Hepatocyte (in vitro differentiated cells): ENCODE measurements at places on chromosomes 12 and 14. TPM values are rescaled to one million over a fixed set of nuclear protein-coding genes. Genes with fewer than 3 reads are reported as not detected.
A peak's percentile ranks its signal among the peaks of the same experiment; 100 is the strongest.

The DTX1 gene
- total RNA-seq: 0.47 and 1.0 TPM in 2 replicates

The INHBC gene
- 1.3 and 1.8 TPM in 2 replicates for total RNA-seq

The PPM1A gene
- 36.4 and 41.7 TPM in 2 replicates for total RNA-seq

The KRT6B gene
- total RNA-seq: 0.08 TPM in 1 of 2 replicates, not detected in the other

The SMAGP gene
- 19.9 and 28.3 TPM in 2 replicates for total RNA-seq

The RILPL2 gene
- total RNA-seq: 1.6 and 2.5 TPM in 2 replicates

DNA sequence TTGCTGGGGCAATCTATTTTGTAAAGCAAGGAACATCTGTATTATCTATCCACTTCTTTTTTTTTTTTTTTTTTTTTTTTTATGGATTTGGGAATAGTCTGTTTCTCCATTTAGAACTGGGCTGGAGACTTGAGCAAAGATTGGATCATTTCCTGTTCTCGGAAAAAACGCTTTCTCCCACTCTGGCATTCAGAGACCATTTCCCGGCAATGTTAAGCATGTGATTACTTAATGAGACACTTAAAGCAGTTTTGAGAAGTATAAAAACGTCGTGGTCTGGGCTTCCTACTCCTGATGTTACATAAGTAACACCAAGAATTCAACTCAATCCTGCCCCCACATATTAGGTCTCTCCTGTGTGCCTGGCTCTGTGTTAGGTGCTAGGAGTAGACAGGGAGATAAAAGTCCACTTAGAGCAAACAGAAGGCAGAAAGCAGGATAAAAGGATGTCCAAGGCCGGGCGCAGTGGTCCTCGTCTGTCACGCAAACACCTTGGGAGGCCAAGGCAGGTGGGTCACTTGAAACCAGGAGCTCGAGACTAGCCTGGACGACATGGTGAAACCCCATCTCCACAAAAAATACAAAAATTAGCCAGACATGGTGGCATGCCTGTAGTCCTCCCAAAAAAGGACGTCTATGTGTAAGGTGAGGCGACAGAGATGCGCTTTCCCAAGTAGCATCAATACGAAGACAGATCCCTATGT, 152.1 kb upstream of the GSC start:
- H3K27ac ChIP-seq: no peak overlapping the region
- H3K4me3 ChIP-seq: no peak overlapping the region
- H3K27me3 ChIP-seq: no peaks in the 10 kb centered on the region
- no peaks in the 10 kb centered on the region for H3K36me3 ChIP-seq
- no peak for DNase-seq

GRCh38 chr14:25848601-25849000, 749.2 kb downstream of the NOVA1 start:
- DNase-seq: no peak
- H3K27me3 ChIP-seq: no peaks in the 10 kb centered on the region
- H3K4me1 ChIP-seq: no peaks in the 10 kb centered on the region
- no peak overlapping the region for H3K4me3 ChIP-seq

DNA sequence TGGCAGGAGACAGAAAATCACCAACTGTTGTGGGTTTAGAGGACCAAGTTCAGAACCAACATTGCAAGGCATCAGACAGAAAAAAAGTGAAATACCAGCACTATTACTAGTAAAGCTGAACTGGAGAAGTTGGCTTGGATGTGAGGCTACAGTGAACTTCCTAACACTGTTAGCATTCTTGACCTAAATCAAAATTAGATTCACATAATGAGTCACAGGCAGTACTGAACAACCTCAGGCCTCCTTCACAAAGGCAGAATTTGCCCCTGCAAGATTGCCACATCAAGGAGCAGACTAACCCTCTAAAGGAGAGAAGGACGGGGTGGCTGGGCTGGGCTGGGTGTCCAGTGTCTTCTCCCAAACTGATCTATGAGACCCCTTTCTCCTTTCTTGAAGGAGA, 539.7 kb downstream of the SNAPC1 start:
- H3K4me3 ChIP-seq: no peak overlapping the region
- H3K27me3 ChIP-seq: no peaks in the 10 kb centered on the region
- no peak for DNase-seq
- no peak overlapping the region for H3K27ac ChIP-seq
- H3K36me3 ChIP-seq: no peaks in the 10 kb centered on the region

DNA sequence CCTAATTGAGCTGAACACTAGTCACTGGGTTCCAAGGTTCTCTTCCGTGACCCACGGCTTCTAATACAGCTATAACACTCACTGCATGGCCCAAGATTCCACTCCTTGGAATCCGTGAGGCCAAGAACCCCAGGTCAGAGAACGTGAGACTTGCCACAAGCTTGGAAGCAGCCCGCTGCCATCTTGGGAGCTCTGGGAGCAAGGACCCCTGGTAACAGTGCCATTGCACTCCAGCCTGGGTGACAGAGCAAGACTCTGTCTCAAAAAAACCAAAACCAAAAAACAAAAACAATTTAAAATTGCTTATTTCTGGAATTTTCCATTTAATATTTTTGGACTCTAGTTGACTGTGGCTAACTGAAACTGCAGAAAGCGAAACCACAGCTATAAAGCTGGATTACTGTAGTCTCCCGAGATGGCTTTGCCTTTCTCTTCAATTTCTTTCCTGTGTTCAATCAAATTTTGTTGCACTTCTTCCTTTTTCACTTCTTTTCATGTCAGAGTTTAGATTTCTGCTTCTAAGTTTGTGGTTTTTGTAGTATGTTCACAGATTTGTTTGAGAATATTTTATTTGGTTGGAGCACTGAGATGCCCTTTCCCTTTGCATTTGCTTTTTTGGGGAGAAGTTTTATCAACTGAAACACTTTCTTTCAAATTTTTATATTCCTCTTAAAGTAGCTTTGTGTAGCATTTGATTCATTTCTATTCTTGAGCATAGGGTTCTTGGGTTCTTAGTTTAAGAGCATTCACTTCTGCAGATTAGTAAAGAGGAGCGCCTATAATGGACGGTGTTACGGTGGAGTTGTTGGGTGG, 44.6 kb downstream of the DDHD1 start:
- H3K4me1 ChIP-seq: peaks cover 3% of the 10 kb centered on the region
- no peak overlapping the region for H3K4me3 ChIP-seq
- no peaks in the 10 kb centered on the region for H3K36me3 ChIP-seq
- no peak for DNase-seq

- no peaks in the 10 kb centered on the region for H3K36me3 ChIP-seq
- no peak overlapping the region for H3K4me3 ChIP-seq
- H3K4me1 ChIP-seq: no peaks in the 10 kb centered on the region
- DNase-seq: peak; percentile 26
- no peaks in the 10 kb centered on the region for H3K27me3 ChIP-seq
Observed at GRCh38 chr12:80684077-80684495, 23.3 kb upstream of the MYF6 start.

- H3K4me1 ChIP-seq: peaks cover 28% of the 10 kb centered on the region
- no peak overlapping the region for H3K4me3 ChIP-seq
- H3K27ac ChIP-seq: peak overlapping the region; percentile 77
- no peaks in the 10 kb centered on the region for H3K27me3 ChIP-seq
Observed at GRCh38 chr12:145369-145960, 68.5 kb downstream of the SLC6A12 start.

- H3K27me3 ChIP-seq: no peaks in the 10 kb centered on the region
- H3K27ac ChIP-seq: no peak overlapping the region
- no peaks in the 10 kb centered on the region for H3K36me3 ChIP-seq
- H3K4me1 ChIP-seq: peaks cover 7% of the 10 kb centered on the region
- DNase-seq: no peak
- H3K4me3 ChIP-seq: no peak overlapping the region
Observed at GRCh38 chr14:91078095-91078737, 17.8 kb upstream of the RPS6KA5 start.

- DNase-seq: no peak
- H3K36me3 ChIP-seq: no peaks in the 10 kb centered on the region
- H3K27ac ChIP-seq: no peak overlapping the region
Observed at GRCh38 chr12:6772726-6773589, 638 bp downstream of the LAG3 start.

DNA sequence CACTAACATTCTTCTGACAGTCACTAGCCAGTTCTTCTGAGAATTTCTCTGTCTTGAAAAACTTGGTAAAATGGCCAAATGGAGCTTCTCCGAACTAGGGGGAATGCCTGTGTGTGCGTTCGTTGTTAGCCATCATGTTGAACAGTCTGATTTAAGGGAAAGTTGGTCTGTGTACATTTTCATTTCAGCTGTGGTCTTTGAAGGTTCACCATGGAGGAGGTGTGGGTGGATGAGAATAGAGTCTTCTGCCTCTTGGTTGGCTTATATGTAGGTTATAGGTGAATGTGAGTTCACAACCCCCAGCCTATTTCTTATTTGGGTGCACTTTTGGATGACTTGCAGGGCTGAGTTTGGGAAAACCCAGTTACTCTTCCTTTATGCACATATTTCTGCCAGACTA, 12.9 kb downstream of the ETV6 start:
- H3K27ac ChIP-seq: no peak overlapping the region
- no peaks in the 10 kb centered on the region for H3K36me3 ChIP-seq
- H3K4me1 ChIP-seq: peaks cover 6% of the 10 kb centered on the region
- H3K27me3 ChIP-seq: no peaks in the 10 kb centered on the region
- no peak for DNase-seq

DNA sequence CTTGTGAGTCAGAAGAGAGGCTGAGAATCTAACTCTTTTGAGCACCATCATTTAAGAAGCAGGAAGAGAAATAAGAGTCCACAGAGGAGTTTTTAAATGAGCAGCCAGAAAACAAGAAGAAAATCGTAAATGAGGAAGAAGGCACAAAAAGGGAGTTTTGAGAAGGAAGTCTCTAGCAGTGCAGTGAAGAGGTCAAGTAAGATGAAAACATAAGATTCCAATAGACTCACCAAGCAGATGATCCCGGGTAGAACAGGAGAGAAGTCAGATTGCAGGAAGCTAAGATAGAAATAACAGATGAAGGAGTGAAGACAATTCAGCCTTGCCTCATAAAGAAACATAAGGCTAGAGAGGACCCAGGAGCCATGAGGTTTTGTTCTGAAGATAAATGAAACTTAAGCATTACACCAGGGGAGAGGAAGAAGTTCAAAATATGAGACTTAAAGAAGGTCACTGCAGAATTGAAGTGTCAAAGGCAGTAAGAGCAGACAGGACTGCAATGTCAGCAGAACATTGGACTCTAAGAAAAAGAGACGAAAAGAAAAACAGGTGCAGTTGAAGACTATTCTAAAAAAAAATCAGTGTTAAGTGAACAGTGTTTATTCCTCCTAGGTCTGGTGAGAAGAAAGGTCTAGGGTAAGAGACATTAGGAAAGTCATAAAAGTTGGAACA, 229.0 kb downstream of the SEC23A start:
- DNase-seq: no peak
- no peaks in the 10 kb centered on the region for H3K27me3 ChIP-seq
- H3K4me1 ChIP-seq: no peaks in the 10 kb centered on the region

DNA sequence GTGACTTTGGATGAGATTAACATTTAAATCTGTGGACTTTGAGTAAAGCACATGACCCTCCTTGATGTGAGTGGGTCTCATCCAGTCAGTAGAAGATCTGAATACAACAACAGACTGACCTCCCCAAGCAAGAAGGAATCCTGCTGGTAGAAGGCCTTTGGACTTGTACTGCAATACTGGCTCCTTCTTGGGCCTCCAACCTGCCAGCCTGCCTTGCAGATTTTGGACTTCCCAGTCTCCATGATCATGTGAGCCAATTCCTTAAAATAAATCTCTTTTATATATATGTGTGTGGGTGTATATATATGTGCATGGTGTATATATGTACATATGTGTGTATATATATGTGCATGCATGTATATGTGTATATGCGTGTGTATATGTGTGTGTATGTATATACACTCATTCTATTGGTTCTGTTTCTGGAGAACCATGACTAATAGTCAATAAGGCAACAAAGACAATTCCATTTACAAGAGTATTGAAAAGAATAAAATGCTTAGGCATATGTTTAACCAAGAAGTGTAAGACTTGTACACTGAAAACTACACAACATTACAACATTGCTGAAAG, 183.8 kb downstream of the STXBP6 start:
- DNase-seq: no peak
- peaks cover 13% of the 10 kb centered on the region for H3K4me1 ChIP-seq
- H3K4me3 ChIP-seq: no peak overlapping the region

- no peak for DNase-seq
- H3K27me3 ChIP-seq: no peaks in the 10 kb centered on the region
- H3K27ac ChIP-seq: no peak overlapping the region
- peaks cover 3% of the 10 kb centered on the region for H3K4me1 ChIP-seq
- H3K36me3 ChIP-seq: no peaks in the 10 kb centered on the region
Observed at GRCh38 chr14:87579036-87579435, 413.9 kb downstream of the GALC start.

DNA sequence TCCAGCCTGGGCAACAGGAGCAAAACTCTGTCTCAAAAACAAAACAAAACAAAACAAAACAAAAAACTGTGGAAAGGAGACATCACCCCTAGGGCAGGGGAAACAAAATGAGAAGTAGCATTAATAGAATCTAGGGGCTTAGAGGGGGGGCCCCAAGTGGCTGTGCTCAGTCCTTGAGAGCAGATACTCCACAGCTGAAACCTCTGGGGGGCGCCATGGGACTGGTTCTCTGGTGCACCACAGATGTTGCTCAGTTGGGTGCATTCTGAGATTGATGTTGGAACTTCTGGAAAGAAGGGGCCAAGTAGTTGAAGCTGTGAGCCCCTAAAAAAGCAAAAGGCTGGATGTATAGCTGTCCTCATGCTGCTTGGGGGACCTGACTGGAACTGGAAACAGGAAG, 11.8 kb upstream of the SYNE2 start:
- no peak for DNase-seq
- H3K36me3 ChIP-seq: no peaks in the 10 kb centered on the region
- no peak overlapping the region for H3K27ac ChIP-seq
- H3K4me1 ChIP-seq: no peaks in the 10 kb centered on the region

DNA sequence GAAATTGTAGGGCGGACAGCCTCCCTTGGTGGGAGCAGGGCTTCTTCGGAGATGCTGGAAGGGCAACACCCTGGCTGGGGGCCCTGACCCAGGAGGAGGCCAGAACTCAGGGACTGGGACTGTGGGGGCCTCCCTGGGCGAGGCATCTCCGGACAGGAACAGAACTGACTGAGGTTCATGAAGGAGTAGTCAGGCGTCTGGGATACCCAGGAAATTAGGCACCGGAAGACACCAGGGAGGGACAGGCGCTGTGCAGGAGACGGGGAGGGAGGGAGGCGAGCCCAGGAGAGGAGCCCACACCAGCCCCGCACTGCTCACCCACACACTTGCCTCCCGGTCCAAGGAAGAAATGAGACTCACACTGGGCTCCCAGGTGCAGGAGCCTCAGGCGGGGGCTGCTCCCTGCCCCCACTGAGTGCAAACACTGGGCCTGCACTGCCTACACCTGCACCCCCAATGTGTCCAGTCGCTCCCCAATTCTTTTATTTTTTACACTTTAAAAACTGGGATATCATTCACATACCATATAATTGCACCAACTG, 262.6 kb upstream of the SFSWAP start:
- no peaks in the 10 kb centered on the region for H3K27me3 ChIP-seq
- DNase-seq: no peak
- H3K4me1 ChIP-seq: no peaks in the 10 kb centered on the region
- H3K4me3 ChIP-seq: no peak overlapping the region
- no peak overlapping the region for H3K27ac ChIP-seq
